NCI-H1930 (cell line): ENCODE measurements at places on chromosomes 7 and 10.

DNA sequence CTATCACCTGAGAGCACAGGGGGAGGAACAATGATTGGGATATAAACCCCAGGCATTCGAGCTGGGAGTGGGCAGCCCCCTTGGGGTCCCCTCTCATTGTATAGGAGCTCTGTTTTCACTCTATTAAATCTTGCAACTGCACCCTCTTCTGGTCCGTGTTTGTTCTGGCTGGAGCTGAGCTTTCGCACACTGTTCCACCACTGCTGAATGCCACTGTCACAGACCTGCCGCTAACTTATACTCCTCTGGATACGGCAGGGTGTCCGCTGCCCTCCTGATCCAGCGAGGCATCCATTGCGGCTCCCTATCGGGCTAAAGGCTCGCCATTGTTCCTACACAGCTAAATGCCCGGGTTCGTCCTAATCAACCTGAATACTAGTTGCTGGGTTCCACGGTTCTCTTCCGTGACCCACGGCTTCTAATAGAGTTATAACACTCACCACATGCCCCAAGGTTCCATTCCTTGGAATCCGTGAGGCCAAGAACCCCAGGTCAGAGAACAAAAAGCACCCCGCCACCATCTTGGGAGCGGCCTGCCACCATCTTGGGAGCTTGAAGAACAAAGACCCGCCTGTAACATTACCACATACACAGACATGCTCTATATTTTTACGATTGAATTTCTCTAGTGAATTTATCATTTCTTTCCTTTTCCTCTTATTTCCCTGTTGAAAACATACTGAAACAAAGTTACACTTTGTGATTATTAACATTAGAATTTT lies 9.0 kb downstream of the ZWINT start:
- DNase-seq, result no peak

GRCh38 chr7:137875746-137876145 lies 29.0 kb upstream of the DGKI start:
- DNase-seq, result no peak

GRCh38 chr7:141785706-141786552 lies 4.1 kb upstream of the TAS2R5 start:
- peak; percentile 42 for DNase-seq

DNA sequence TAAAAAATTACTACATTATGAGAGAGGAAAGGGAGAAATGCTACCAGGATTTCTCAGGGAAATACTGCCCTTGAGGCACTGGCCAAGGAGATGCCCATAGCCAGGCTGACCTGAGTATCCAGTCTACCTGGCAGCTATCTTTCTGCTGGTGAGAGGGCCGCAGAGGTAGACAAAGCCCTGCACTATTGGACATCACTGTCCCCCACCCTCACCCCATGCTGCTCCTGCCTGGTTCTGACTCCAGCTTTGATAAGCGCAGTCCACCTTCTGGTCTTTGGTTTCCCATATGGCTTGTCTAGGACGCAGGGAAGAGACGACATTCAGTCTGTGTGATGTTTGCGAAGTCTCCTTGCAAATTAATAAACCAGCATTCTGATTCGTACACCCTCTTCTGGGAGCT lies 3.7 kb downstream of the ITPRIP start:
- no peak for DNase-seq

- no peak for DNase-seq
Observed at GRCh38 chr10:106980495-106981451, 183.7 kb downstream of the SORCS1 start.

GRCh38 chr10:71213761-71214440 lies 1.5 kb downstream of the UNC5B start:
- no peak for DNase-seq

GRCh38 chr10:50373821-50374501 lies 122.6 kb upstream of the ASAH2 start:
- no peak for DNase-seq
